ENCODE measurements at places on chromosomes 3 and 15.

DNA sequence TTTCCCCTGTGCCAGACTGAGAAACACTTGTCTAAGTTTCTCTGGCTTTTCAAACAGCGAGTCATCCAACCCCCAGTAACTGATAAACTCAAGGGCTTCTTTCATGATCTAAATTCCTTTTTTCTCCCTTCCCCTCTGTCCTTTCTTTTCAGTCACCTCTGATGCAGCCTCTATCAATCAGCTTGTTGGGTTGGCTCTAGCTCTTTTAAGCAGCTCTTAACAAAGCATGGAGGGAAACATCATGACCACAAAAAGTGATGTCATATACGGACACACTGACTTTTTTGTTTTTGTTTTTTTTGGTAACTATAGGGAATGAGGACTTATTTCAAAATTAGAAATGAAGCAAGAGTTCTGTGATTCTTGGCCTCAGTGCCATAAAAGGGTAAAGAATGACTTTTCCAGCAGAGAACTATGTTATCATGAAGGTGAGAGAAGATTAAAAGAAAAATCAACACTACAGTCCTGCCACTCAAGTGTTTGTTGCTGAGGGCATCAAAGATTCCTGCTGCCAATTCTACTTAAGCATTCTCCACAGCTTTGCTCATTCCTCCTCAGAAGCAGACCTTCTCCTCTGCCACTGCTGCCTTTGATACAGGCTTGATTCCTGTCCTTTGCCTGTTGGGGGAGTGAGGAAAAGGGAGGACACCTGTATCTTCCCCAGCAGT is 457.0 kb upstream of the ONECUT1 start:
- no peaks in the 10 kb centered on the region for H3K4me1 ChIP-seq
- no peak overlapping the region for H3K4me3 ChIP-seq
- H3K27ac ChIP-seq, result no peak overlapping the region
- H3K27me3 ChIP-seq, result no peaks in the 10 kb centered on the region
- no peak for DNase-seq
- H3K36me3 ChIP-seq, result no peaks in the 10 kb centered on the region

DNA sequence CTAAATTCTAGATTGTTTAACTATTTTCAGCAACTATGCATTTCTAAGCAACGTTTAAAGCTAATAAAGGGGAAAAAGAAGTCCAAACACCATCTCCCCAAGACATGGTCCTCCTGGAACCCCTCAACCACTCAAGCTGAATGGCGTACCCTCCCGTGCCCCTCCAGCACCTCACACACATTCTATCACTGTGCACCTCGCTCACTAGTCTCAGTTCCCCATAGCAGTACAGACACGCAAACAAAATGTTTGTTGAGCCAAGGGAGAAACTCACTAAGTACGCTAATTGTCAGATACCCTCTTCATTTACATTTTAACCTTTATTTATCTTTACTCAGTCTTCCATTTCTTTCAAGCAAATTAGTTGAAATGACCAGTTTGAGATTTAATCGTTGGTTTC is 48.8 kb downstream of the ACAP2 start:
- peaks cover 6% of the 10 kb centered on the region for H3K4me1 ChIP-seq
- H3K27me3 ChIP-seq, result no peaks in the 10 kb centered on the region
- no peak overlapping the region for H3K4me3 ChIP-seq
- DNase-seq, result no peak
- peaks cover 9% of the 10 kb centered on the region for H3K36me3 ChIP-seq

GRCh38 chr15:61025781-61026180 is 203.3 kb downstream of the RORA start:
- DNase-seq, result no peak
- H3K27ac ChIP-seq, result no peak overlapping the region
- H3K36me3 ChIP-seq, result no peaks in the 10 kb centered on the region
- H3K27me3 ChIP-seq, result peaks cover 4% of the 10 kb centered on the region
- no peak overlapping the region for H3K4me3 ChIP-seq
- H3K4me1 ChIP-seq, result no peaks in the 10 kb centered on the region

- no peaks in the 10 kb centered on the region for H3K36me3 ChIP-seq
- no peak overlapping the region for H3K27ac ChIP-seq
- H3K4me3 ChIP-seq, result no peak overlapping the region
- no peaks in the 10 kb centered on the region for H3K4me1 ChIP-seq
- no peaks in the 10 kb centered on the region for H3K27me3 ChIP-seq
These were observed 99.5 kb upstream of the KCNMB2 start for GRCh38 chr3:178436773-178437172.

GRCh38 chr3:197737749-197738462 is 1.2 kb upstream of the RUBCN start:
- peak overlapping the region; percentile 93 for H3K4me3 ChIP-seq
- H3K36me3 ChIP-seq, result peaks cover 5% of the 10 kb centered on the region
- H3K27ac ChIP-seq, result no peak overlapping the region

DNA sequence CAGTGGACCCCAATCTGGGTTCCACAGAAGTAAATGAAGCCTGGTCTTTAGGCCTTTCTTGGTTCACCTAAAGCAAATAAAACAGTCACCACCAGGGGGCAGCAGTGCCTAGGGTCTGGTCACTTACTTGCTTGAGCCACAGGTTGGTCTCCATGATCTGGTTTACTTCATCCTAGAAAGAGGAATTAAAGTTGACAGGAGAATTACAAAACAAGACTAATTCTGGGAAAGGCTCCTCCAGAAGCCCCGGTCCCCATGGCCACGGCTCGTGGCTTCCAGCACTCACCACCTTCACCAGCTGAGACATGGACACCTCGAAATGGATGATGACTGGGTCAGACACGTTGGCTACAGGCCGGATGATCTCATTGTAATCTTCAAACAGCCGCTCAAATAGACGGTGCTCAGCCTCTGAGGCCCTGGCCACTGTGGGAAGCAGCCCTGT is 2.3 kb downstream of the CHRNA3 start:
- peaks cover 20% of the 10 kb centered on the region for H3K4me1 ChIP-seq
- H3K36me3 ChIP-seq, result no peaks in the 10 kb centered on the region
- peaks cover 76% of the 10 kb centered on the region for H3K27me3 ChIP-seq
- peak; percentile 87 for DNase-seq

Measured in activated naive CD4-positive, alpha-beta T cell treated with anti-CD3 and anti-CD28 coated beads, Interleukin-2, amount 10 ng/mL, durations not matched to agents 7 days and 5 days (primary cell).